SIG-M5 (cell line): ENCODE measurements at places on chromosomes 16 and 17.

GRCh38 chr17:37276475-37276874, 99.3 kb upstream of the C17orf78 start:
- no peak for DNase-seq

GRCh38 chr17:31780483-31780882, 78.6 kb downstream of the COPRS start:
- DNase-seq = no peak

DNA sequence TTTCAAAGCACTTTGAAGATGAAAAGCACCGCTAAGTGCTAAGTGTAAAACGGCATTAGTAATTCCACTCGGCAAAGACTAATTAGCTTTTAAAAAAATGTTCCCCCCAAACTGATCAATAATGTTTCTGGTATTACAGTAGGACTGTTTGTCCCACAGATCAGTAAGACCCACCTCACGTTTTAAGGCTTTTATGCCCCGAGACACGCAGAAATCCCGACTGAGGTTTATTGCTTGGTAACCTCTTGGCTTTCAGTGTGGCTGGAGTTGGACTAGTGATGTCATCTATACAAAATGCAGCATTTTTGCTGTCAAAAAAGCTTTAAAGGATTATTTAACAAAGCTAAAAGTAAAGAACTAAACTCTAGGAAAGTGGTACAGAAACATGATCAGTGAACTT, 414.6 kb upstream of the PSMD7 start:
- DNase-seq = no peak

DNA sequence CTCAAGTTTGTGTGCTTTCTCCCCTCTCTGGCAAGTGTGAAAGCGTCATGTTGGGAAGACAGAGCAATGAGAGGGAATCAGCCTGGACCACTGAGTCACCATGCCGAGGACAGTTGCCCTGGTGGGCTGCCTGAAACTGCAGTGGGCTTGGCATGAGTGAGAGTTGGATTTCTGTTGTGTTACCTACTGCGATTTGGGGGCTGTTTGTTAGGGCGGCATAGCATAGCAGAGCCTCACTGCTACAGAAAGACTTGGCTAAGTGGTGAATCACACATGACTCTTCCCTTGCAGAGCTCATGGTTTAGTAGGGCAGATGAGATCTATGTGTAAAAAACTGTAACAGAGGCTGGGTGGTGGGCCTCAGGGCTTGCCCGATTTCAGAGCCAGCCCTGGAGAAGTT, 324.6 kb downstream of the C16orf95 start:
- DNase-seq = no peak

- no peak for DNase-seq
Observed at GRCh38 chr17:13024526-13025257, 6.9 kb upstream of the ELAC2 start.

DNA sequence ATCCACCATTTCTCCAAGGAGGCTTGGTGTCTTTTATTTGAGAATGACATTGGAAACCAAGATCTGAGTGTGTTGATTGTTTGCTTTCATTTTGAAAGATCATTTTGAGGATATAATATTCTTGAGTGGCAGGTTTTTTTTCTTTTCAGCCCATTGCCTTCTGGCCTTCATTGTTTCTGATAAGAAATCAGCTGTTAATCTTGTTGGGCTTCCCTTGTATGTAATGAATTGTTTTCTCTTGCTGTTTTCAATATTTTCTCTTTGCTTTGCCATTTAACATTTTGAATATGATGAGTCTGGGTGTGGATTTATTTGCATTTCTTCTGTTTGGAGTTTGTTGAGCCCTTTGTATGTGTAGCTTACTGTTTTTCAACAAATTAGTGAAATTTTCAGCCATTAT, 22.0 kb downstream of the PRSS54 start:
- DNase-seq = no peak

- DNase-seq = no peak
Observed at GRCh38 chr17:15109608-15110007, 155.5 kb downstream of the PMP22 start.

GRCh38 chr16:3304370-3304769, 860 bp downstream of the TIGD7 start:
- DNase-seq = no peak

- no peak for DNase-seq
Observed at GRCh38 chr17:13544292-13544691, 57.4 kb downstream of the HS3ST3A1 start.

DNA sequence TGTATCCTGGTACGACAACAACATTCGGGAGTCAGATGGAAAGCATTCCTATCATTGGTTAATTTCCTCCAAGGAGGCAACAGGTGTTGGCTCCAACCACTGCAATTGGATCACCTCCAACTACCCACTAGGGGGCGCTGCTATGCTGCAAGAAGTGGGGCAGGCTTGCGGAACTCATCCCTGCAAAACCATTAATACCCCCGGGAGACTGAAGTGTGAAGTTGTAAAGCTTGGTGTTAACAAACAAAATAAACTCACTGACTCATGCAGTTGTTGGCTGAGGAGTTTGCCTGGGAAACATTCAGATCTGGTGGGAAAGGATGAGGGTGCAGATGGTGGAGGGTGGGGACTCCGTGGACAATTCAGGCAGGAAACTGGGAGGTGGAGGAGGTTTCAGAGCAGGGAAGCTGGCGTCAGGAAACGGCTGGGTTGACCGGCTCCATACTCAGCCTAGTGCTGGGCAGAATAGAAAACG, 84.9 kb downstream of the HS3ST2 start:
- no peak for DNase-seq

DNA sequence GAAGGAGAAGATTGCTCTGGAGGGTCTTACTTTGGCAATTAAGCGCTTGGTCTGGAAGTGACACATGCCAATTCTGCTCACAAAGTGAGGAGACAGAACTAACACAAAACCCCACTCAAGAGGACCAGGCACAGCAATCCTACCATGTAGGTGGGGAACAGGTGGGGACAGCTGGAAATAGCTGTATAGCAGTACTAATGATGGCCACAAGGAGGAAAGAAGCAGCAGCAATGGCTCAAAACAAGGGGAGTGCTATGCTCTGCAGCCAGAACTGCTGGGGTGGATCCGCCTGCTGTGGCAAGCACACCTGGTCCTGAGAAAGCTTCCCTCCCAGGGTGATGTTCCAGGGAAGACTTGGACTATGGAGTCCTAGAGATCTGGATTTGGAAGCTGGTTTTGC, 17.0 kb upstream of the TMEM132E start:
- no peak for DNase-seq

DNA sequence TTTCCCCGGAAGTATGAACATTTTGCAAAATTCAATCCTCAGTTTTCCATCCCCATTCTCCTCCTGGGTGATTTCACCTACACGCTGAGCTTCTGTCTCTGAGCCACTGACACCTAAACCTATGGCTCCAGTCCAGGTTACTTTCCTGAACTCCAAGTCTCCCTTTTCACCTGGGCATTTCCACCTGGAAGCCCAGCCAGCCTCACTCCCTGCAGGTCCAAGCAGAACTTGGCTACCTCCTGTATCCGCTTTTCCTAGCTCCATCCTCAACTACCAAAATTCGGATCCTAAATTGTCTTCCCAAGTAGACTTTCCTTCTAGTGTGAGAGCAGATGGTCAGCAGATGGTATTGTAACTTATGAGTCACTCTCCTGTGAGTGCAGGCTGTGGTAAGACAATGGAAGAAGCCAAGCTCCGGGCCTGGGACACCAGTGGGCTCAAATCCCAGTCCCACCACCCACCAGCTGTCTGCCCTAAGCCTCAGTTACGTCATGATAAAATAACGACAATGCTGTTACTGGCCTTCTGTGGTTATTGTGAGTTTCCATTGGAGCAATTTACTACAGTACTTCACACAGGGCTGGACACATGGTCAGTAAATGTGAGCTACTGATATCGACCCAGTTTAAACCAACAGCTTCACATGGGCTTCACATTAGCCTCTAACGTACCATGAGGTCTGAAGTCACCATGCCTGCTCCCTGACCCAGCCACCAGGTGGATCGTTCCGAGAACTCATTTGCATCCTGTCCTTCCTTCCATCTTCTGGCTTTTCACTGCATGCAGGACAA, 33.3 kb downstream of the PECAM1 start:
- no peak for DNase-seq

- no peak for DNase-seq
Observed at GRCh38 chr16:53743149-53743566, 39.2 kb downstream of the FTO start.

DNA sequence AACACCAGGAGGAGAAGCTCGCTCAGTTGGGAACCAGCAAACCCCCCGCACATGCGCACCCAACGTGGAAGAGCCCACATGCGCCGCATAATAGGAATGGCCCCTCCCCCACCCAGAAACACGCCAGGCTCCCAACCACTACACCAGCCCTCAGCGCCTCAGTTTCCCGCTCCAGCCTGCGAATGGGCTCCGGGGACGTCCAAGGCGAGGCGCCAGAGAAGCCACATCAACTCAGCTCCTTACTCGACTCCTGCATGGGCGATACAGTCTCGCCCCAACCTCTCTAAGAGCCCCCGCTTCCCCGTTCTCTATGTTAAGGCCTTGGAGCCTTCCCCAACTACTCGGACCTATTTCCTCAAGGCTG, 504 bp downstream of the SRSF1 start:
- DNase-seq = no peak

GRCh38 chr17:66975614-66976378, 11.3 kb downstream of the CACNG4 start:
- DNase-seq = no peak

DNA sequence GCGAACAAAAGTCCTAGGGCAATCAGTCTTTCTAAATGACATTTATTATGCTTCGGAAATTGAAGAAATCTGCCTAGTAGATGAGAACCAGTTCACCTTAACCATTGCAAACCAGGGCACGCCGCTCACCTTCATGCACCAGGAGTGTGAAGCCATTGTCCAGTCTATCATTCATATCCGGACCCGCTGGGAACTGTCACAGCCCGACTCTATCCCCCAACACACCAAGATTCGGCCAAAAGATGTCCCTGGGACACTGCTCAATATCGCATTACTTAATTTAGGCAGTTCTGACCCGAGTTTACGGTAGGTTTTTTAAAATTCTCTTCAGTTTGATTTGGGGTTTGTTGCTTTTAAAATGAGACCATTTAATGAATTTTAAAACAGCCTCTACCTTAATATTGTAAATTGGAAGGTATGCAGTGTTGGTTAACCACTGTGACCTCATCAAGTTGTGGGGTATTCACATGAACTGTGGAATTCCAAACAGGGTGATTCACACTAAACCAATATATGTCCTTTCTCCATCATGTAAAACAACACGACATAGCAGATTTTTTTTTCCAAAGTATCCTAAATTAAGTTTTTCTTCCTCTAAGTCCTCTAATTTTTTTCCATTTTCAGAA, 6.2 kb upstream of the EVI2A start:
- no peak for DNase-seq

GRCh38 chr17:39225959-39226683, 376 bp upstream of the STAC2 start:
- DNase-seq = no peak

DNA sequence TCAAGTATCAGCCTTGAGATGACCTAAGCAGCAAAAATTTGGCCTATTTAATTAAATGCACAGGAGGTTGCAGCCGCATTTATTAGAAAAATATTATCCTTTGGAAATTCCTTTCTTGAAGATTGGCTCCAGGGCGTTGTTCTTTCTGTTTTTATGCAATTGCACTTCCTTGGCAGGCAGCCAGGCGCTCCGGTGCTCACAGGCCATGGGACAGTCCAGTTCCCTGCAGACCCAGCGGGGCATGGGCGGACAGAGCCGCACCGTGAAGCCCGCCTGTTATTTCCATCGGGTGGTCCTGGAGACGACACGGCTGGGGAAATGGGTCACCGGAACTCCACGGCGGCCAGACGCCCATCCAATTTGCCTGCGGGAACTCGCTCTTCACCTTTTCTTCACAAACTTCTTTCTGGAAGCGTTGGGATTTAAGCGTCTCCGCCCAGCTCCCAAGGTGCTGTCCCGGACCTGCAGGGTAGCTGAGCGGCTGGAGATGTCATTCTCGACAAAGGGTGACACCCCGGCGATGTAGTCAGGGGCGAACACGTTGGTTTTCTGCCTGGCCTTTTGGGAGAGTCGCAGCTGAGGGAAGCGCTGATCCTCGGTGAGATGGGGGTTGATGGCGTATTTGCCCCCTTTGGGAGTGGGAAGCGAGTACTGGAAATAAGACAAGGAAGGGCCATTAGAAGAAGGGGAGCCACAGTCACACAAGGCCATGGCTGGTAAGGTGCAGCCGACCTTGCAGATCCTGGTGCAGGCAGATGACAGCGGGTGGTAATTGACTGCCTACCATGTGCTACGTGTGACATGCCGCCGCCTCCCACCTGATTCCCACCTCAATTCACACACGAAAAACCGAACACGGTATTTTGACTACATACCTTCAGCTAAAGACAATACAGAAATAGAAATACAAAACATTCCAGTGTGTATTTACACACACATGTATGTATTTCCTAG, 12.5 kb downstream of the NOB1 start:
- DNase-seq = no peak

- no peak for DNase-seq
Observed at GRCh38 chr17:73533781-73534180, 110.5 kb downstream of the SDK2 start.

DNA sequence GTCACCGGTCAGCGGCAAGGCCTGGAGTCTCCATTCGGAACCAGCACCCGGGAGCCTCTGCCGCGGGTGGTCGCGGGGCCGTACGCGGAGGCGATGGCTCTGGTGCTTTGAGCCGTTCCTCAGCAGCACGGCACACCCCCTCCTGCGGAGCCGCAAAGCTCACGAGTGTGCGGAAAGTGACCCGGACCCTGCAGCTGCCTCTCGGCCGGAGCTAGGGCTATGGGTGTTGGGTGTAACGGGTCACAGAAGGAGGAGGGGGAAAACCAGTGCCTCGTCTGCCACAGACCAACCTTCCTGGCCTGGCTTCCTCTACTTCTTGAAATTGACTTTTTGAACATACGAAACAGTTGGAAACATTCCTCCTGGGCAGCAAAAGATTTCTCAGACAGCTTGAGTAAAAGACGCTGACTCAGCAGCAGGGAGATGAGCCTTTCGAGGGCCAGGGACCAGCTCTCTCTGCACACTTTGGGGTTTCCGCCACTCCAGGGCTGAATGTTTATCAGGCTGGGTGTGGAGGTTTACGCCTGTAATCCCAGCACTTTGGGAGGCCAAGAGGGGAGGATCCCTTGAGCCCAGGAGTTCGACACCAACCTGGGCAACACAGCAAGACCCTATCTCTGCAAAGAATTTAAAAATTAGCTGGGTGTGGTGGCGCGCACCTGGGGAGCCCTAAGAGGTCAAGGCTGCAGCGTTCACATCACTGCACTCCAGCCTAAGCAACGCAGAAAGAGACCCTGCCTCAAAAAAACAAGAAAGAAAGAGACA, 26.4 kb upstream of the PITPNA start:
- DNase-seq = no peak

- DNase-seq = no peak
Observed at GRCh38 chr17:2336852-2337543, at the start of gene SGSM2. Gene SGSM2 (plus strand): TSS chr17:2337501. CDS start chr17:2337689, 188 bp downstream.
